ENCODE measurements at places on chromosomes 4 and X. TPM values are rescaled to one million over a fixed set of nuclear protein-coding genes. Genes with fewer than 3 reads are reported as not detected.
A peak's percentile ranks its signal among the peaks of the same experiment; 100 is the strongest.

GRCh38 chr4:123661080-123661737, 264.6 kb downstream of the SPRY1 start:
- peak; percentile 39 for DNase-seq
- H3K36me3 ChIP-seq = no peaks in the 10 kb centered on the region
- H3K27ac ChIP-seq = no peak overlapping the region

- no peak for DNase-seq
- H3K4me1 ChIP-seq = peaks cover 8% of the 10 kb centered on the region
- no peak within 1 kb of the TSS for H3K27ac ChIP-seq
- no peaks in the 10 kb centered on the region for H3K36me3 ChIP-seq
Observed at GRCh38 chrX:15500497-15500966, at the start of gene BMX. Gene BMX, plus strand, starts transcription at chrX:15500807. Its CDS starts 7,547 bp downstream, at chrX:15508354.

DNA sequence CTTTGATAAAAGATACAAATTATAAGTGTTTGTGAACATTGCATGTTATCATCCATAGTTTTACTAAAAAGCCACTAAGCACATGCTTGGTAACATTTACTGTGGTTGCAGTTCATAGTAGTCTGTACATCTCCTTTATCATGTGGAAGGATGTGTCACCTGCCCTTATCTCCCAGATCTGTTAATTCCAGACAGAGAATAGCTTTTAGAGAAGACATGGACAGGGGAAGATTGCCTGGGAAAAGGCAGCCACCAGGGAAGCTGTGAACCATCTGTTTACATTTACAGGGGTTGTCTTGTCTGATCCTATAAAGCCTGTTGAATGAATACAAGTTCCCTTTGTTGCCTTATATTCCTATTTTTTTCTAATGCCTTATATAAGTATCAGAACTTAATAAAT, 396.0 kb downstream of the FAT4 start:
- H3K36me3 ChIP-seq = no peaks in the 10 kb centered on the region
- H3K27ac ChIP-seq = no peak overlapping the region
- DNase-seq = no peak
- H3K4me3 ChIP-seq = no peak overlapping the region
- H3K27me3 ChIP-seq = no peaks in the 10 kb centered on the region

PROM1 gene
- not detected for total RNA-seq

Data from MCF 10A (cell line).